ENCODE measurements at places on chromosomes 11 and 22.
A peak's percentile ranks its signal among the peaks of the same experiment; 100 is the strongest.

GRCh38 chr22:46671824-46672432 is 51.7 kb downstream of the GRAMD4 start:
- DNase-seq = no peak

DNA sequence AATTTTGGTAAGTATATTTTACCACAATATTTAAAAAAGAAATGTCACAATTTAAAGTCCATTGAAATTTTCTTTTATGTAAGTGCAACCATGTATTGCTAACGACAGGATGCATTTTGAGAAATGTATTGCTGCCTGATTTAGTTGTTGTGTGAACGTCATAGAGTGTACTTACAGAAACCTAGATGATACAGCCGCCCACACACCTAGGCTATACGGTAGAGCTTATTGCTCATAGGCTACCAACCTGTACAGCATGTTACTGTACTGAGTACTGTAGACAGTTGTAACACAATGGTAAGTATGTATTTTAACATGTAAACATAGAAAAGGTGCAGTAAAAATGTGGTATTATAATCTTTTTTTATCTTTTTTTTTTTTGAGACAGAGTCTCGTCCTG is 48.1 kb downstream of the CBL start:
- peak; percentile 62 for DNase-seq

- DNase-seq = no peak
Measured at GRCh38 chr11:27848423-27848822, 148.2 kb upstream of the BDNF start.

DNA sequence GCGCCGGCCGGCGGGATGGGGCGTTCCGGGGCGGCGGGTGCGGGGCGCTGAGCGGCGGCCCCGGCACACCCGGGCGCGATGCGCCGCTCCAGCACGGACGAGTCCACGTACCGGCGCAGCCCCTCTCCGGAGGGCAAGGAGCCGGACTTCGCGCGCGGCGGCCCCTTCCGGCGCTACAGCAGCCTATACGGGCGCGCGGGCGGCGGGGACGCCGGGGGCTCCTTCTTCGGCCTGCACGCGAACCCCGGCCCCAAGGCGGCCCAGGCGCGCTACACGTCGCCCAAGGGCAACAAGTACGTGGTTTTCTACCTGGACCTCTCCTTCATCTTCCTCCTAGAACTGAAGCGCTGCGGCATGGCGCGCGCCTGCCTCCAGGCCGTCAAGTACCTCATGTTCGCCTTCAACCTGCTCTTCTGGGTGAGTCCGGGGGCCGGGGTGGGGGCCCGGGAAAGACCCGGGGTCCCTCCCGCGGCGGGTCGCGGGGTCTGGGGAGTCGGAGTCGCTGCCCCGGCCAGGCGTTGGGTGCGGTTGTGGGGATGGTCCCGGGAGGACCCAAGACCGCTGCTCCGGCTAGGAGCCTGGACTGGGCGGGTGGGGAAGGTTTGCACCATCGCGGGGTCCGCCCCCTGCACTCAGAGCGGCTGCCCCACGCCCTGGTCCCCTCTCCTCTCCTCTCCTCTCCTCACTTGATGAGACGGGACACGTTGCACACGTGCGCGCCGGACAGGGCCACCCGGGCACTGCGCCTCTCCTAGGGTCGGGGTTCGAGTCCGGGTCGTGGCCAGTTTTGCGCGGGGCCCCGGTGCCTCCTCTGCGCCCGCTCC is 7.5 kb downstream of the TSPAN4 start:
- no peak for DNase-seq

GRCh38 chr11:123798513-123799252 is 7.5 kb downstream of the OR6M1 start:
- DNase-seq = no peak

GRCh38 chr11:35166369-35167360 is 27.7 kb downstream of the CD44 start:
- DNase-seq = peak; percentile 18

- DNase-seq = no peak
Measured at GRCh38 chr11:13183094-13183825, 94.3 kb upstream of the BMAL1 start.

DNA sequence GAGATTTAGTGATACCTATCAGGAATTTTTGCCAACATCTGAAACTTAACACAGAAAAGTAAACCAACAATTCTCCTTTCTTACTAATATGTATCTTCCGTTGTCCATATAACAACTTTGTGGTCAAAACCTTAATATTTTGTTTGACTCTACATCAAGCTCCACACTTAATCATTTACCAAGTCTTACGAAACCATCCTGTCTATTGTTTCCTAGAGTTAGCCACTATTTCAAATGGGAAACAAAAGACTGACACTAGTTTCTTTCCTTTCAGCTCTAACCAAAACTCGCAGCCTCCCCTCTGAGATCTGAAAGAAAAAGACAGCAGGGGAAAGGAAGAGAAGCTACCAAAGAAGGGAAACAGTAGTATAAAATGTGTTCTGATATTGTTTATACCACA is 26.5 kb upstream of the PRDM10 start:
- DNase-seq = no peak

DNA sequence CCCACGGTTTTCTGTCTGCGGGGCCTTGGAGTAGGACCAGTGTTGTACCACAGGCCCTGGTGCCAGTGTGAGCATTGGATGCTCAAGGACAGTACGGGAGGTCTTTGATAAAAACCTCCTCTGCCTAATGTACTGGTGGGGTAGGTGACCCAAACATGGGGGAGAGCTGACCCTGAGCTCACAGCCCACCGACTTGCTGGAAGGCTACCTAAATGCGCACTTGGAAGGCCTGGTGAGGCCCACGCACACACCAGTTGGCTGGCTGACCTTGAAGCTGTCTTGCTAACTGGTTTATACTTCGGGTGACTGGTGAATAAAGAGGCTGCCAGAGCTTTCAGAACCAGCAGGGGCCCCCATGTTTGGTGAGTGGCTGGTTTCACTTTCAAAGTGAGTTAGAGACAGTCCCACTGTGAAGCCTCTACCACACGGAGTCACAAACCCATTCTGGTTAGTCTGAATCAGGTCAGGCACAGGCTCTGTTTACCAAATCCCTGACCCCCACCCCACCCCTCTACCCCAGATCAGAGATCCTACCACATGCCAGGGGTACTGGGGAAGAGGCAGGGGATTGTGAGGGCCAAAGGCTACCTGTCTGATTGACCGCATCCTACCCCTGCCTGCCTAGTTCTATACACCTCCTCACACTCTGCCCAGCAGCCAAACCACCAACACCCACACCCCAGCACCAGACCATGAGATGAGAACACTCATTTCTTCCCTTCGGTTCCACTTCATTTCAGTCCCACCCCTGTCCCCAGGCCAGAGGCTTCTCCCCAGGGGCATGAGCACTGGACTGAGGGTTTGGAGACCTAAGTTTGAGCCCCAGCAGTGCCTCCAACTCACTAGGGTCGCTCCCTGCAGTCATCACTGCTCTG is 12.7 kb upstream of the IL2RB start:
- peak; percentile 79 for DNase-seq

DNA sequence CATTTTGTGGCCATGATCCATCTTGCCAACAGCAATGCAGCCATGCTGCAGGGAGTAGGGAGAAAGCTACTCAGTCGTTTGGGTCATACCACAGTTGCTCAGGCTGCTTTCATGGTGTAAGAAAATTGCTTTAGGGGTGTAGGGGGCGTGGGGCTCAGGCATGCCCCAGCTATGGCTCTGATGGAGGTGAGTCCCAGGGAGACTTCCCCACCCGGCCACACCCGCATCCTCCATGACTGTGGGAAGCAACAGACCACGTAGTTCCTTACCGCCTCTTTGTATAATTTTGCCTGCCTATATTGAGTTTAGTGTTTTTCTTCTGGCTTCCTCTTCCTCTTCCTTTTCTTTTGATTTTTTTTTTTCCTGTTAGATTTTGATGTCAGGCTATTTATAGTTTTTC is 58.8 kb downstream of the SPECC1L start:
- no peak for DNase-seq

- DNase-seq = no peak
Measured at GRCh38 chr11:13907678-13908077, 54.8 kb upstream of the SPON1 start.

DNA sequence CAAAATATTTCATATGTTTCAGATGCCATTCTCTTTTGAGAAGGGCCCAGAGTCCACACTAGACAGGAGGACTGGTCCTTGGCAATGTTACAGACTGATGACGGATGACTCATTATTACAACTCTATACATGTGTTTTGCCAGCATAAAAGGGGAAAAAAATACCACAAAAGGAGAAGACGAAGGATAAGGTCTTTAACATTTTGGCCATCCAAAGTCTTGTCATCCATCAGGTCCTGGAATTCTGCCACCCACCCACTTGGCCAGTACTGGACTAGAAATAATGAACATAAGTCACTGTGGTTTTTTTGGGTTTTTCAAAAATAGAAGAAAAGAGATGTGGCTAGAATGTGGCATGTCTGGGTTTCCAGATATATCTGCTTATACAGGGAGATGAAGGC is 57.7 kb upstream of the BDNF start:
- no peak for DNase-seq

DNA sequence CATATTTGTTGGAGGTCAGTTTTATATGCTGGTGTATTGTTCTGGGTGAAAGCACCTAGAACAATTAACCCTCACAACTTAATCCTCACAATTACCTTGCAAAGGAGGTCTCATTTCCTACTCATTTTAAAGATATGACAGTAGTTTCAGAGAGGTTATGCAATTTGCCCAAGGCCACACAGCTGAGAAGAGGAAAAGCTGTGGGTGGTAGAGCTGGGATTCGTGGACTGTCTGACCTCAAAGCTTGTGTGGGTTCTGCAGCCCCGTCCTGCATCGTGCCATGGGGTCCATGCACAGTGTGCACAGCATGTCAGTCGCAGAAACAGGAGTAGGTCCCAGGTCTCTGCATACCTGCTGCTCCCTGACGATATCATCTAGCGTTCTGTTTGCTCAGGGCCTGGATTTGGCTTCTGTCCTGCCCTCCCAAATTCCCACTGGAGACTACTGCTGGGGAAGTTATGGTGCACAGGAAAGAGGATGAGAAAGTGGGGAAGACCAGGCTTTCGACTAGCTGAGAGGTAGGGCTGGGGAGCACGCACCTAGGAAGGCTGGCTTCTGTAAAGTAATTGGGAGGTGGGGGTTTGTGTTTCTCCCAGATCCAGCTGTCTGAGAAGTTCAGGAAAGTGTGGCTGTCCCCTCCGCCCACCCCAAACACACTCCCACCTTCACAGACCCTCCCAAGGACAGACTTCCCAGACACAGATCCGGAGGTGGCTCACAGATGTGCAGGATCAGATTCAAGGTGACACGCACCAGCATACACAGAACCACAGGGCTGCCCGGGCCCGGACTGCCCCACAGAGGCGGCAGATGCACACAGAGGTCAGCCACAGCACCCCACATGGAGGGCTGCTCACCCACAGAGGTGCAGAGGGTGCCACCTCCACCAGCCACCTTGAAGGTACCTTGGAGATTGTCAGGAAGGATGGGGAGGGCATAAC is 2.0 kb downstream of the BACE1 start:
- no peak for DNase-seq

GRCh38 chr22:17586831-17587440 is 23.6 kb downstream of the SLC25A18 start:
- no peak for DNase-seq

DNA sequence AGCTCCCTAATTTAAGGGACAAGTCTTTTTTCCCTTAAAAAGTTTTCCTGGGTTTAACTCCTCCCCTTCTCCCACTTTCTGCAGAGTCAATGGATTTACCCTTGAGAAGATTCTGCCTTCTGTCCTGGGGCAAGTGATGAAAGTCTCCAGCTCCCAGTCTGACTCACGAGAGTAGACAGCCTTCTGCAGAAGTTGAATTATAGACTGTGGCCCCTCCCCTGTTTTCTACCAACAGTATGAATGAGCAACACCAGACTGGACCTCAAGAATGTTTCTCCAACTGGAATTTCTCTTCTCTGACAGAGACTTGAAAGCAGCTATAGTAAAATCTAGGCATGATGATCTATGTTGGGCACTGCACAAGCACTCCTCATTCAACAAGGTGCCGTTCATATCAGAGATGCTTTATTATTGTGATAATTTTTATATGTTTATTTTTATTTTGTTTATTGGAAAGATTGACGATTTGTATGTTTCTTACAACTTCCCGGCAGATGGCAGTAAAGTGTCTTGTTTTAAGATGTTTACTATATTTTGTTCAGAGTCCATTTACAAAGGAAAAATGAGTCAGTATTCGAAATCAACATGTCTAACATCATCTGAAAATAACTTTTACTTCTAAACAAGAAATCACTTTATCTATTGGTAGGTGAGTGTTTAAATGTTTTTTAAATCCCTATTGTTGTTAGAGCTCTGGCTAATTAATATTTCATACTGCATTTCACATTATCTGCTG is 56.6 kb downstream of the LMO2 start:
- DNase-seq = no peak

- no peak for DNase-seq
Measured at GRCh38 chr11:120522736-120523135, 11.2 kb downstream of the GRIK4 start.
